ENCODE measurements at places on chromosomes 4 and X. TPM values are rescaled to one million over a fixed set of nuclear protein-coding genes. Genes with fewer than 3 reads are reported as not detected.

DNA sequence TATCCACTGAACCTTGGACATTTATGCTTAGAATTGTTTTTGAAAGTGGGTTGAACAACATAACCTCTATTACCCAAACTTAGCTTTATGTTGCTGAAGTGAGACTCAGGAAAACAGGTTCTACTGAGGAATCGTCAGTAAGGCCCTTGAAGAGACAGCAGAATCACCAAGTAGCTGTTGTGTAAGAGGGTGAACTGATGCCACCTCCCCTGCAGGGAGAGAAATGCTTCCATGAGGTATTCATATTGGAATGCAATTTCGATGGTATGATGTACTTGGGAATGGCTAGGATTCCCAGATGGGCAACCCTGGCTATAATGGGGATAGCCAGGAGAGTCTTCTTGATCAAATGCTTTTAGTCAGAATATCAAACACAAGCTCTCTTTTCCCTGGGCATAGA is 4.1 kb upstream of the SCRG1 start:
- no peaks in the 10 kb centered on the region for H3K4me1 ChIP-seq
- H3K4me3 ChIP-seq = no peak overlapping the region
- no peak for DNase-seq
- H3K27ac ChIP-seq = no peak overlapping the region

DNA sequence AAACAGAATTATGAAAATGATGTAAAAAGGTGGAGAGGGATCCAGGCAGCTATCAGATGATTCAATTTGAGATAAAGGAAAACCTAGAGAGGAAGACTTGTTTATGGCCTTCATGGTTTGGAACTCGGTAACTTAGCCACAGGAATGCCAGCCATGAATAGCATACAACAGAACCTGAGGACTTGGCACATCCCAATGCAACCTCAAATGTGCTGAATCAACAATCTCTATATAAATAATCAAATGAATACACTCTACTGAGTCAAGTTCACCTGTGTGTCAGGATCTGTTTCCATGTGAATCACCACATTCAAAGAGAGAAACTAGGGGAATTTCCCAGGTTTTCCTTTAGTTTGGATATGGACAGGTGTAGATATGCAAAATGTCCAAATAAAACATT is 86.9 kb downstream of the MBNL3 start:
- H3K27me3 ChIP-seq = no peaks in the 10 kb centered on the region
- H3K4me3 ChIP-seq = no peak overlapping the region
- no peak for DNase-seq
- no peaks in the 10 kb centered on the region for H3K36me3 ChIP-seq
- H3K27ac ChIP-seq = no peak overlapping the region
- H3K4me1 ChIP-seq = no peaks in the 10 kb centered on the region

GRCh38 chr4:77012726-77013125 is 63.1 kb downstream of the CCNI start:
- no peaks in the 10 kb centered on the region for H3K27me3 ChIP-seq
- peaks cover 10% of the 10 kb centered on the region for H3K36me3 ChIP-seq

DNA sequence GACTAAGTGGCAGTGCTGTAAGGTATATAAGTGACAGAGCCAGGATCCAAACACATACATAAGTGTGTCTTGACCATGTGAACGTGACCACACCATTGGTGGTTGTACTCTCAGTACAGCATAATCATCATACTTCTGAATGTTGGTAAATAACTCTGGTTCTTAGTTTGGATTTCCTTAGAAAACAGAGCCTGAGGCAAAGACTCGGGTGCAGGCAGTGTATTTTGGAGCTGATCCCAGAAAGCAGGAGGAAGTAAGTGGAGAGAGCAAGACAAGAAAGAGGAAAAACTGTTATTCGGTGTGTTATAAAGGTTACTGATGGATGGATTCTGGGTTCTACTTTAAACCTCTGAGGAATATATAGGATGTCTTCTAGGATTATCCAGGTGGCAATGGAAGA is 127.9 kb downstream of the SLC39A8 start:
- peaks cover 5% of the 10 kb centered on the region for H3K27me3 ChIP-seq
- H3K4me3 ChIP-seq = no peak overlapping the region
- DNase-seq = no peak
- no peak overlapping the region for H3K27ac ChIP-seq

- no peak overlapping the region for H3K4me3 ChIP-seq
- no peaks in the 10 kb centered on the region for H3K36me3 ChIP-seq
- no peak overlapping the region for H3K27ac ChIP-seq
- DNase-seq = no peak
- H3K27me3 ChIP-seq = no peaks in the 10 kb centered on the region
- H3K4me1 ChIP-seq = no peaks in the 10 kb centered on the region
Observed at GRCh38 chrX:87626996-87627395, 109.4 kb downstream of the KLHL4 start.

- H3K36me3 ChIP-seq = no peaks in the 10 kb centered on the region
- no peak overlapping the region for H3K27ac ChIP-seq
- H3K4me3 ChIP-seq = no peak overlapping the region
- peaks cover 23% of the 10 kb centered on the region for H3K27me3 ChIP-seq
- H3K4me1 ChIP-seq = peaks cover 19% of the 10 kb centered on the region
Observed at GRCh38 chr4:167238226-167238625, 3.9 kb upstream of the SPOCK3 start.

DNA sequence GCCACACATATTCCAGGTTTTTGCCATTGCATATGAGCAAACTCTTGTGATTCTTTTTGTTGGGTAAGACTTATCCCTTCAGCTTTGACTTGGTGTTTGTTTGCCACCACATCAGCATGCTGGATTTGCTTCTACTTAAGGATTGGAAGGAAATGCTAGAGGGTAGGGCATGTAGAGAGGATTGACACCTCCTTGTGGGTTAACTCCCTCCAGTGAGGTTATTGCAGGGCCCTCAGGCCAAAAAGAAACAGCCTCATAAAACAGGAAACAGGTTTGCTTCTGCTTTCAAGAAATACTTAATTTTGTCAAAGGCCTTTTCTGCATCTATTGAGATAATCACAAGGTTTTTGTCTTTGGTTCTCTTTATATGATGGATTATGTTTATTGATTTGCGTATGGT is 15.2 kb upstream of the INPP4B start:
- no peaks in the 10 kb centered on the region for H3K36me3 ChIP-seq
- H3K27me3 ChIP-seq = no peaks in the 10 kb centered on the region
- H3K27ac ChIP-seq = no peak overlapping the region

- no peak for DNase-seq
- no peak overlapping the region for H3K27ac ChIP-seq
- no peaks in the 10 kb centered on the region for H3K27me3 ChIP-seq
- no peaks in the 10 kb centered on the region for H3K36me3 ChIP-seq
Observed at GRCh38 chr4:63393544-63393943, 1015.7 kb downstream of the TECRL start.

- H3K27ac ChIP-seq = no peak overlapping the region
- H3K4me1 ChIP-seq = no peaks in the 10 kb centered on the region
- H3K4me3 ChIP-seq = no peak overlapping the region
- DNase-seq = no peak
- H3K27me3 ChIP-seq = no peaks in the 10 kb centered on the region
- H3K36me3 ChIP-seq = peaks cover 6% of the 10 kb centered on the region
Observed at GRCh38 chr4:169987327-169988228, 38.6 kb downstream of the MFAP3L start.

DNA sequence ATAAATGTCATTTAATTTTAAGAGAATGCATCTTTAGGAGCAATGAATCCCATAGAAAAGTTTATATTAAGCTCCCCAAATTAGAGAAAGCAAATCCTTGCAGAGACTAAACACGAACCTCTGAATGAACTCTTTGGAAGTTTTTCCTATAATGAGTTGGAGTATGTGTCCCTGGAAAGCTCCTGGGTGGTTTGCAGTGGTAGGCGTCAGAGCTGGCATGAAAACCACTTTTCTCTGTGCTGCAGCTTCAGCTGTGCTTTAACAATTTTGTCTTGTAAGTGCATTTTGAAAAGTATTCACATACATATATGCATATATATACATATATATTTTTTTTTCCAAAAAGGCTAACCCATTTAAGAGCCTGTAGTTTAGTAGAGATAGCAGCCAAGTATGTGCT is 148.7 kb upstream of the TBC1D9 start:
- no peaks in the 10 kb centered on the region for H3K27me3 ChIP-seq
- DNase-seq = no peak
- no peak overlapping the region for H3K4me3 ChIP-seq
- H3K27ac ChIP-seq = no peak overlapping the region
- peaks cover 14% of the 10 kb centered on the region for H3K4me1 ChIP-seq

DNA sequence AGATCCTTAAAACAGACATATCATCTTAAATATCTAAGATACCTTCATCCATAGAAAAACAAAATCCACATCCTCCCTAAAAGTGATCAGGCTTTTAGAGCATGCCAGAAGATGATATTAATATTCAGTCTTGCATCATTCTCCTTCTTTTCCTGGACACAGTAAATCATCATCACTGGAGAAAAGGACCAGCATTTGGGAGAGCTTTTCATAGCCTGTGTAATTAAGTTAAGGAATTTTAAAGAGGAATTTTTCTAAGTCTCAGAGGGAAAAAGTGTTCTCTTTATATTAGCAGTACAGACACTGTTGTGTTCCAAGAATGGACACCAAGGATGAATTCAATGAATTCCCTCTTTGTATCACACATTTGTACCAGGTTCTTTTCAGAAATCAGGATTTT is 696 bp downstream of the SCRG1 start:
- peaks cover 14% of the 10 kb centered on the region for H3K4me1 ChIP-seq
- no peak for DNase-seq
- no peak overlapping the region for H3K4me3 ChIP-seq
- no peaks in the 10 kb centered on the region for H3K27me3 ChIP-seq
- H3K27ac ChIP-seq = no peak overlapping the region

DNA sequence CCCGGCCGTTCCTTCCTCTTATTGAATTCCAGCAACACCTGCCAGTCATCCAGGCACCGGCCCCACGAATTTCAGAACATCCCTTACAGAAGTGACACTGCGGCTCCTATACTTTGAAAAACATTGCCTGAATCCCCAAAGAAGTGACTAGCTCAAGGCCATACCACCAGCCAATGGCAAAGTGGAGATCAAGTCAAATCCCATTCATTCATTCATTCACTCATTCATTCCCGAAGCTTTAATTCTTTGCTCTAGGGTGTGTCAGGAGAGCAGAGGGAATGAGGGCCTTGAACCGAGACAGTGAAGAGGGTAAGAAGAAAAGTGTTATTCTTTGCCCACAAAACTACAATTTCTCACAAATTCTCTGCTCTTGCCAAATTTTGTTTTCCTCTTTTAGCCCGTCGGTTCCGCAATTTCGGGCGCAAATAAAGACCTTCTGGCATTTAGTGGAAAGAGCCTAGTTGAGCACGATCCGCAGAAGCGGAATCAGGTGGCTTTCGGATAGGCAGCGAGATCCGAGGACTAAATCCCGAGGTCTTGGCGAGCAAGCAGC is 824 bp upstream of the HMGB3 start:
- H3K27ac ChIP-seq = peak overlapping the region; percentile 51
- peaks cover 6% of the 10 kb centered on the region for H3K4me1 ChIP-seq
- no peaks in the 10 kb centered on the region for H3K27me3 ChIP-seq
- peak overlapping the region; percentile 60 for H3K4me3 ChIP-seq

DNA sequence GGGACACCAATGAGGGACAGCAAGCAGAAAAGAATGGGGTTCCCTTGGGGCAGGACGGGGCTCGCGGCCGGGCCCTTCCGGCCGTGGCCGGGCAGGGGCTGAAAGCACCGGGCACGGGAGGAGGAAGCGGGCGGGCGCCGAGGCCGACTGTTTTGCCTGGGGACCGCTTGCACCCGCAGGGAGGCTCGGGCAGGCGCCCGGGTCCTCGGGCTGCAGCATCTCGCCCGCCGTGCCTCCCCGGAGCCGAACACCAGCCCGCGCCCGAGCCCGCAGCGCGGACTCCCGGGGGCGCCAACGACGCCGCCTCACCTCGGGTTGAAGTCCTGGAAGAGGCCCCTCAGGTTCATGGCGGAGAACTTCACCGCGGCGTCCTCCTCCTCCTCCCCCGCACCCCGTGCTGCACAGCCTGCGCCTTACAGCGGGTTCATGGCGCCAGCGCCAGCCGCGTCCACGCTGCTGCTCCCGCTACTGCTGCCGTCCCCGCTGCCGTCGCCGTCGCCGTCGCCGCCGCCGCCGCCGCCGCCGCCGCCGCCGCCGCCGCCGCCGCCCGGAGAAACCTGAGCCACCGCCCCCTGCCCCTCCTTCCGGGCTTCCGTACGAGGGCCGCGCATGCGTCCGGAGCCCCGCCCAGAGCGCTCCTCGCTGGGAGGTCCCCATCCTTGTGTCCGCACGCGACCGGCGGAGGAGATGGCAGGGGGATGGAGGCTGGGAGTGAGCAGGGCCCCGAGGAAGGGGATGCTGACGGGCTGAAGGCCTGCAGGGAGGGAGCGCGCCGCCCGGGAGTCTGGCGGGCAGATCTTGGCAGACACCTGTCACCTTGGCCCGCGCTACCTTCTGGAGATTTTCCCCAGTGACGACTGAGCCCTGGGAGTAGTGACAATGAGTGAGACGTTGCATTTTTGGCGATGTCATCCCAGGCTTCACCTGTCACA is at the start of gene TMEM185A:
TMEM185A (minus strand) TSS at position 559 of the 932 bp plus-strand sequence; CDS start at position 347, 212 bp downstream.
- peak; percentile 74 for DNase-seq
- peaks cover 17% of the 10 kb centered on the region for H3K4me1 ChIP-seq
- no peaks in the 10 kb centered on the region for H3K27me3 ChIP-seq
- no peaks in the 10 kb centered on the region for H3K36me3 ChIP-seq

GRCh38 chr4:113474017-113474416 is 287.5 kb downstream of the CAMK2D start:
- H3K27ac ChIP-seq = no peak overlapping the region
- H3K27me3 ChIP-seq = no peaks in the 10 kb centered on the region
- no peak overlapping the region for H3K4me3 ChIP-seq
- DNase-seq = no peak
- peaks cover 38% of the 10 kb centered on the region for H3K4me1 ChIP-seq

COX7B2 gene
- not detected for total RNA-seq

MAB21L2 gene
- total RNA-seq = not detected

ASB12 gene
- not detected for total RNA-seq
